ENCODE measurements at places on chromosomes 4 and X.

- DNase-seq: no peak
Observed at GRCh38 chrX:42823443-42823842, 45.5 kb upstream of the PPP1R2C start.

DNA sequence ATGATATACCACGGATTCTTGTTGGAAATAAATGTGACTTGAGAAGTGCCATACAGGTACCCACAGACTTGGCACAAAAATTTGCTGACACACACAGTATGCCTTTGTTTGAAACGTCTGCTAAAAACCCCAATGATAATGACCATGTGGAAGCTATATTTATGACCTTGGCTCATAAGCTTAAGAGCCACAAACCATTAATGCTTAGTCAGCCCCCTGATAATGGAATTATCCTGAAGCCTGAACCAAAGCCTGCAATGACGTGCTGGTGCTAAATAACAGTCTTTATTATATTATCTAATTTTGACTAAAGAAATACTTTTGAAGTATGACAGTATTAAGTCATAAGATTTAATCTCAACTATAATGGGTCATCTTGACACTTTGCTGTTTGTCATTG lies 18.9 kb downstream of the RAB33B start:
- DNase-seq: no peak

GRCh38 chr4:177008071-177008835 lies 215.5 kb upstream of the VEGFC start:
- DNase-seq: no peak

DNA sequence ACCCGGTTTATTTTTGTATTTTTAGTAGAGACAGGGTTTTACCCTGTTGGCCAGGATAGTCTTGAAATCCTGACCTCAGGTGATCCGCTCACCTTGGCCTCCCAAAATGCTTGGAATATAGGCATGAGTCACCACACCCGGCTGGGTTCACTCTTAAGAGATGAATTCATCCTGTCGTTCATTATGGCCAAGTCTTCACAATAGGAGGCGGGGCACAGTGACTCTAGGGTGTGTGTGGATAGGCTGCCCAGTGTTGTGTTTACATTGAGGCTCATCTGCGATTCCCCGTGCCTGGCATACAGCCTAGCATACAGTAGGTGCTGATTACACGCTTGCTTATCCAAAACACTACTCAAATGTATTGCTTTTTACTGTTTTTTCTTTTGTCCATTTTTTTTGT lies 41.3 kb upstream of the IGFBP7 start:
- no peak for DNase-seq

GRCh38 chr4:7752649-7753048 lies 187.0 kb downstream of the AFAP1 start:
- no peak for DNase-seq

GRCh38 chr4:72779241-72779640 lies 210.2 kb upstream of the ADAMTS3 start:
- no peak for DNase-seq

DNA sequence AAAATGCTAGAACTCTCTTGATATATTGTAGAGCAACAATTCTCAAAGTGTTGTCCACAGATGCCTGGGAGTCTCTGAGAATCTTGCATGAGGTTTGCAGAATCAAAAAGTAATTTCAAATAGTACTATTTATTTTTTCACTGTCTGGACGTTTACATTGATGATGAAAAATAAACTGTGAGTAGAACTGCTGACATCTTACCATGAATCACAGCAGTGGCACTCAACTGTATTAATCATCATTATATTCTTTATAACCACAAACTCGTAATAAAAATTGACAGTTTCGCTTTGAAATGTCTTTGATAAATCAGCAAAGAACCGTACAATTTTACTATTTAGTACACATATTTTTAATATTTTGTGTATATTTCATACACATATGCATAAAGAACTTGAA lies 94.5 kb downstream of the NAF1 start:
- DNase-seq: no peak
